HuH-7.5 (cell line): ENCODE measurements at places on chromosomes 16 and 17.

DNA sequence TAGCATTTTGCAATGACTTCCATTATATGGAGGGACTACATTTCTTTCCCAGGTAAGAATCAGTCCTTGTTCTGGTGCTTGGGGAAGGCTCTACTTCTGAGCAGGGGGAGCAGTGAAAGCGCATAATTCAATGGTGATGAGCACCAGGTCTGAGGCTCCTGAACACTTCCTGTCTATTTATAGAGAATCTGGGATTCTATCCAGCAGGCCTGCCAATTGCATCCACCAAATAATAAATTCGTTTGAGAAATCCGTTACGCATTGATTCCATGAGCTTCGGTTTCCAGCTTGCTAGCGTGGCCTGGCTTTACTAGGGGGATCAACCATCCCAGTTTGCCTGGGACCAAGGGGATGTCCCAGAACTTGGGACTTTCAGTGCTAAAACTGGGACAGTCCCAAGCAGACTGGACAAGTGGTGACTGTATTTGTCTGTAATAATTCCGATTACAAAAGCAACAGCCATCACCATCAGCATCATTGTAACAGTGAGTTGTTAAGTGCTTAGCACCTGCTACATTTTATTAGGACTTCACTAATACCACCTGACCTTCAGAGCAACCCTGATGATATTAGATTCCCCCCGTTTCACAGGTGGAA, 349.9 kb downstream of the MAF start:
- no peak for DNase-seq

GRCh38 chr16:71576971-71577370, at the start of gene TAT:
Gene TAT, minus strand, starts transcription at chr16:71577092. Its CDS starts 677 bp downstream, at chr16:71576415.
- no peak for DNase-seq

- DNase-seq, result peak; percentile 55
Measured at GRCh38 chr16:3695610-3696369, 21.5 kb downstream of the TRAP1 start.

GRCh38 chr17:64418506-64419339, 28.1 kb upstream of the PECAM1 start:
- DNase-seq, result peak; percentile 52

DNA sequence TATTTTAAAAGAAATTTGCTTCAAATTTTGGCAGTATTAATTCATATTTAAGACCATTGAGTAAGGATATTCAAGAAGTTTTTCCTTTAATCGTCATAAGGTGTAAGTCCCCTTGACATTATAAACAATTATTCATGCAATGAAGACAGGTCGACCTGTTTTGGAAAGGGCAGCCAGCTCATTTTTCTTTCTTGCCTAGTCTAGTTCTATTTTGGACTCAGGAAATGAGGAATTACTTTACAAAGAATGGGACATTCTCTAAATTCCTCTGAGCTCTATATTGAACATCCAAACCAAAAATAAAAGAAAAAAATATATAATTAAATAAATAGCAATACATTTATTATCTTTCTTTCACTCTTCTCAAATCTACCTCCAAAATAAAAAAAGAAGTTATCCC, 595.6 kb upstream of the KIF2B start:
- no peak for DNase-seq

- DNase-seq, result no peak
Measured at GRCh38 chr17:79051306-79051705, 23.3 kb upstream of the ENGASE start.

DNA sequence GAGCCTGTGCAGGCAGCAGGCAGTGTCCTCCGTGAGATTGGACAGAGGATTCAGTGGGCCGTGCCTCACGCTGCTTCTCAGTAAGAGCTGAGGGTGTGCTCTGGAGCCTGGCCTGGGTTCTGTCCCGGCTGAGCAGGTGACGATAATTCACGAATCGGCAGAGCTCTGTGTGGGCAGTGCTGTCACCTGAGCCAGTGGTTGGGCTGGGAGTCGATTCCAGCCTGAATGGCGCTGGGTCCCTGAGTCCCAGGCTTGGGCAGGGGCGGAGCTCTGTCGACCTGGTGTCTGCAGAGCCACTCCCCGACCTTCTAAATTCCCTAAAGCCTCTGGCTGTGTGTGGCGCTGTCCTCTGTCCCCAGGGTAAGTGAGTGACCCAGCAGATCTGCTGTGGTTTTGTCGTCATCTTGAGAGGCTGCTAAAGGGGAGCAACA, 8.4 kb downstream of the ACSF3 start:
- no peak for DNase-seq

DNA sequence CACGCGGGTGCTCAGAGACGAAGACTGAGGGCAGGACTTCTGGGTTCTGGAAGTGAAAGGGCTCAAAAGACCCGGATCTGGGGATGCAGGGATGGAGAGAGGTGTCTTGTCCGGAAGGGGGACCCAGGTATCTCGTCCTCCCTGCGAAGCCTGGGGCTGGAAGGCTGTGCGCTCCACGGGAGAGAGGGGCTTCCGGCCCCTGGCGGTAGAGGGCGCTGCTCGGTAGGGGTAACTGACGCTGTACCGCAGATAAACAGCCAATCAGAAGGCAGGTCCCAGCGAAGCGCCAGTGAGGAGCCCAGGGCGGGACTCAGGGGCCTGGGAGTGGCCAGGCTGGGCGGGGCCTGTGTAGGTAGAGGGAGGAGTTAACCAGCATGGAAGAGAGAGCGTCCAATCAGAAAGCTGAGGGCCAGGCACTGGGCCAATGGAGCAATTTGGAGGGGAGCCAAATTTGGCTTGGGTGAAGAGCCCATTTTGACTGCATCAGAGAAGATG, 804 bp downstream of the TGFB1I1 start:
- peak; percentile 58 for DNase-seq

DNA sequence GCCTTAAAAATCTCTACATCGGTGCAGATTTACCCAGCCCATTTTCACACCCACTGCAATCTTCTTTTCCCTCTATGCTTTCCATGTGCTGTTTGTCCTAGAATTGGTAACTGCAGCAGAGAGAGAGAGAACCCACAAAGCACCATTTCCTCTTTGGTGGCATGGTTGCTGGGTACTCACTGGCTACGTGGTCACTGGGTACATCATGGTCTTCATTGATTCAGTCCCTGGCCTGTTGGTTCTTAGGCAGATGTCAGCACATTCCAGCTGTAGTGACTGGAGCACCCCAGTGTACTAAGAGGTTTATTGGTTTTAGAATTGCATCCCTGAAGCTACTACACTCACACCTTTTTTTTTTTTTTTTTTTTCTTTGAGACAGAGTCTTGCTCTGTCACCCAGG, 156.1 kb upstream of the CACNG5 start:
- no peak for DNase-seq

- no peak for DNase-seq
Measured at GRCh38 chr17:15431766-15432165, 35.7 kb downstream of the CDRT4 start.

DNA sequence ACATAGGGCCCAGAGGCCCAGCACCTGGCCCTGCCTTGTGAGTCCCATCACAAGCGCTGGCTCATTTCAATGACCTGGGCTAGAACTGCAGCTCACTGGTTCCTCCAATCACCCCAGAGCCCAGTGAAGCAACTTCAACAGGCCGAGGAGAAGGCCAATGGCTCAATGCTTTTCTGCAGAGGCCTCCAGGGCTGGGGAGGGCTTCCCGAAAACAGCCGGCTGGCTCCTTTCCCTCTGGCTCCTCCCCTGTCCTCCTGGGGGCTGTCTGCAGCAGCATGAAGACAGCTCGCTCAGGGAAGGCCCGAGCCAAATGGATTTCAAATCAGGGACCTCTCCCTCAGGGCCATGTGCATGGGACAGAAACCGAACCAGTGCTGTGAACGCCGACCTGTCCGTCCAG, 121.6 kb downstream of the ZNF423 start:
- DNase-seq, result no peak

DNA sequence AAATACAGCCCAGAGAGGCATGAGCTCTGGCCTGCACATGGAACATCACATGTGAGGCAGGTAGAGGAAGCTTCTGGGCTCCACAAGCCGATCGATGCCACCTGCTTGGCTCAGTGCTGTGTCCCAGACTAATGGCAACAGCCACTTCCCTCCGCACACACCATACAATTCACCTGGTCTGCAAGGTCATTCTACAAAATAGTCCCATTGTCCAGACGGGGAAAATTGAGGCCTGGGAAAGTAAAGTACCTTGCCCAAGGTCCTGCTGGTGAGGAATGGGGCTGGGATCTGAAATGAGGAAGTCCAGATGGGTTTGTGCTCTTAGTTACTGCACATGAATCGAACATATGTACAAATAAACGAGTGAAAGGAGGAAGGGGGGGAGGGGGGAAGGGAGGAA, 88.0 kb downstream of the LITAF start:
- DNase-seq, result no peak

DNA sequence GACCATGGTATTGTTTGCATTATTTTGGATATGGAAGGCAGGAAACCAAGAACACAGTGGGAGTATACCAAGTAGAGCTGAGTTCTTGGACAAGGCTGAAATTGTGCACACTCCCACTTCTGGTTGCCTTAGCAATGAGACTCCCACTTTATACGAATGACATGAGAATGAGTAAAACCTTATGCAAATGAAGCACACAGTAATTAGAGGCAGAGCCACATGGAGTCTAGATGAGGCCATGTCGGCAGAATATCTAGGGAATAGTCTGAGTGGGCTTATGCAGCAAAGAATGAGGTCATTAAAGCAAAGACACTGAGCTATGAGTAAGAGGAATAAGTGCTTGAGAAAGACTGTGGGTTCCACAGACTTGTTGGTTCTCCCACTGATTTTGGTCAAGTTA, 178.7 kb downstream of the GRIN2A start:
- no peak for DNase-seq

DNA sequence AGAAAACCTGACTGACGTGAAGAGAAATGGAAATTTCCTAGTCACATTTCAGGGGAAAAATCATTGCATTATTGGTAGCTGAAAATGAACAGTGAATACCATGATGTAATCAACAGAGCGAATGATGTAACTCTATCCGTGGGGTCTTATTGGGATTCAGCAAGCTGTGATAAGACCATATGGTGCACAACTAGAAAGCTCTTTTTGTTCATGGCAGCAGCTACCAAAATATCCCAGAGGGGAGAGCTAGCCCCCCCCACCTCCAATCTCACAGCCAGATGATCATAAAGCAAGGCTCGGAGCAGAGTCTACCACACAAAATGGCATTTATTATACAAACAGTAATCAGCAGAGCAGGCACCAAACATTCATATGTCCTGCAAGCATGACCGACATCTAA, 22.2 kb upstream of the DNAH17 start:
- no peak for DNase-seq

DNA sequence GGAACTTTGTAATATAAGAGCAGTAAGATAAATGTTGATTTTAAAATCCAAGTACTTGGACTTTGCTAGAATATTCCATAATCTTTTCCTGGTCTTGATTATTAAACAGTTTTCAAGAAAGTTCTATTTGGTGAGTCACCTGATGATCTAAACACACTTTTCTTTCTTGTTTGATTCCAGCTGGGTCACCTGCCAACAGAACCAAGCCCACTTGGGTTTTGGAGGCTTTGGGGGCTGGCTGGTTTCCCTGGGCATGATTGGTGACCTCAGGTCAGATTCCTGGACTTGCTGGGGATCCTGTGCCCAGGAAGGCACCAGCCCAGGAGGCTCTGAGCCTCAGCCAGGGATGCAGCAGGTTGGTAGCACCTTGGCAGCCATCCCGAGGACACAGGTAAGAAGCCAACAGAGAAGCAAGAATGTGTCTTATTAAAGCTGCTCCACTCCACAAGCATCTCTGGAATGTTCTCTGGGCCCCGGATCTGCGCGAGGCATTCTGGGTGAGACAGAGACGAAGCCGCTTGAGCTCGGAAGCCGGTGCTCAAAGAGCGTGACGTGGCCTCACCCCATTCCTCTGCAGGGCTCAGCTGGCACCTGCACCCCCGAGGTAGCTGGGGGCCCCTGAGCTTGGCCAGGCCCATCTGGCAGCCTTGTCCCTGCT, 3.1 kb upstream of the TEX19 start:
- no peak for DNase-seq

DNA sequence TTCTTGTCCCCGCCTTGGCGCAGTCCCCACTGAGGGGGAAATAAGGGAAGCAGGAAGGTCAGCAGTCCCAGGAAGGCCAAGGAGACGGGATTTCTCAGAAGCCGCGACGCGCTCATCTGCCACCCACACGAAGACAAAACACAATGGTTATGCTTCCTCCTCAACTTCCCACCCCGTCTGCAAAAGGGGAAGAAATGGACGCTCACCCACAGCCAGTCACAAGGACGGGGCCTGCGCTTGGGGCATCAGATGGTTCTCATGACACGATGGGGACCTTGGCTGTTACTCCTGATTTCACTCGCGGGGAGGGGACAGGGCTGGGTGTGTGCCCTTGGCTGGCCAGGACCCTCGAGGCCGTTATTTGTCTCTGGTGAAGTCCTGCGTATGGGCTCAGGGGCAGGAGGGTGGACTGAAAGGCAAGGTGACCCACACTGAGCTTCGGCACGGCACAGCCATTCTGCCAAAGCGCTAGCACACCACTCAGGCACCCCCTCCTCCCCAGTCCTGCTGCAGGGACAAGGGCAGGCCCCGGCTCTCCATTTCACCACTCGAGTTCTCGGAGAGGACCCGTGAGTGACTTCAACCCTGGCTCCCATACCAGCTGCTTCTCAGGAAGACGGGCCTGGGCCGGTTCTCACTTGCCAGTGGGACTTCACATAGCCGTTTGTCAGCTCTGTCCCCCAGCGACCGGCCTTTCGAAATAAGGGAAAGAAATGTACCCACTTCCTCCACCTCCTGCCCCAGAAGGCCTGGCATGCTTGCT, 84.5 kb downstream of the ABR start:
- no peak for DNase-seq

- no peak for DNase-seq
Measured at GRCh38 chr16:17177959-17178905, 292.5 kb downstream of the XYLT1 start.

DNA sequence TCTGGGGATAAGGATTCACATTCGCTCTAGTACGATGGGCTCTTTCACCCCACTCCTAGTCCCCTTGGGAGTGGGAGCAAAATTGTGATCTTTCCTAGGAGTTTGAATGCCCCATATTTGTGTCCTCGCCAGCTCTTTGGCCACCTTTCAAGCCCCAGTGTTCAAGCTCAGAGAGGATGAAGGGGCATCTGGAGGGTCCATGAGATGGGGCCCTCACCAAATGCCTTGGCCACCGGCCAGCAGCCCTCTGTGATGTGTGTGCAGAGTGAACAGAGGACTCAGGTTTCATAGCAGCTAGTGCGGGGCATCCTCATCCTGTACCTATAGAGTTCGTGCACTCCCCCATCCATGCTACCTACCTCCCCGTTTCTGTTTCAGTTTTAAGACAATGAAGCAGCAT, 140.6 kb downstream of the RAB11FIP4 start:
- DNase-seq, result no peak

DNA sequence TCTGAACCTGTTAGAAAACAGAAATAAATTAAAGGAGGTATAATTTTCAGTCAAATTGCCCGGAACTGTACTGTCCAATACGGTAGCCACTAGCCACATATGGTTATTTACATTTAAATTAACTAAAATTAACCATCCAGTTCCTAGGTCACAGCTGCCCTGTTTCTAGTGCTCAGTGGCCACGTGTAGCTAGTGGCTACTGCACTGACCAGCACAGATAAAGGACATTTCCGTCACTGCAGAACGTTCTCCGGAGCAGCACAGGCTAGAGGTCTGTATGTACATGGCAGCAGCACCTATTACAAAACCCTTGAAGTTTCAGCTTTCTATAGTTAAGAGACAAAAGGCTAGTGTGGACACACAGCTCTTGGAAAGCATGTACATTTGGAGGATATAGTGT, 33.7 kb downstream of the CPSF4L start:
- DNase-seq, result no peak
